CD8-positive, alpha-beta T cell (primary cell): ENCODE measurements at places on chromosomes 4 and X. TPM values are rescaled to one million over a fixed set of nuclear protein-coding genes. Genes with fewer than 3 reads are reported as not detected.

The SMIM20 gene
- total RNA-seq, result 9.8 TPM

The CXCL9 gene
- not detected for total RNA-seq

The EREG gene
- total RNA-seq, result 0.35 TPM

The DGAT2L6 gene
- total RNA-seq, result not detected

The NEUROG2 gene
- total RNA-seq, result not detected

The DMP1 gene
- total RNA-seq, result not detected
